ENCODE measurements at places on chromosomes 5 and 9.
A peak's percentile ranks its signal among the peaks of the same experiment; 100 is the strongest.

DNA sequence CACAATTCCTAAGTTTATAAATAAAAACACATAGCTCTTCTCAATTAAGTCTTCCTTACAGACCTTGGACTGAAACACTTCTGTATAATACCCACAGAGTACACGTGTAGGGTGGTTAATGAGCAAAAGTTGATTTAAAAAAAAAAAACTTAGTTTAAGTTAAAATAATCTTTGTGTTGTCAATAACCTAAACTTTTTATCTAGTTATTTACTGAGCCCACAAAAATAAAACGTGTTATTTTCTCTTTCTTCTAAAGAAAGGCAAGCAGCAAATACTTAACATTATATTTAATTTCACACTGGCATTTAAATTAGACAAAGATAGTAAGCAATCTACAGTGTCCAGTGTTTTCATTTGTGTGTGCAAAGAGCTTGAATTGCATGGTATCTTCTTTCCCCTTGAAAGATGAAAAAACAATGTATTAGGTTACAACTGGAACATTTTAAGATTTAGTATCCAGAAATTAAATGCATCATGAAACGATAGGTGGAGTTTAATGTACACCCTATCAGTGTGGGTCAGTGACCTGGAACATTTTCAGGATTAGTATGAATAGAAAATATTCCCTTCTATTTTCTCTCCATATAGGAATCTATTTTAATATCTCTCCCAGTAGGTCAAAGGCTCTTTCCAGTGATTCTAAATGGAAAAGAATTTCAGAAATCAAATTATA, 1014.8 kb downstream of the NR2F1-AS1 start:
- no peak for DNase-seq

DNA sequence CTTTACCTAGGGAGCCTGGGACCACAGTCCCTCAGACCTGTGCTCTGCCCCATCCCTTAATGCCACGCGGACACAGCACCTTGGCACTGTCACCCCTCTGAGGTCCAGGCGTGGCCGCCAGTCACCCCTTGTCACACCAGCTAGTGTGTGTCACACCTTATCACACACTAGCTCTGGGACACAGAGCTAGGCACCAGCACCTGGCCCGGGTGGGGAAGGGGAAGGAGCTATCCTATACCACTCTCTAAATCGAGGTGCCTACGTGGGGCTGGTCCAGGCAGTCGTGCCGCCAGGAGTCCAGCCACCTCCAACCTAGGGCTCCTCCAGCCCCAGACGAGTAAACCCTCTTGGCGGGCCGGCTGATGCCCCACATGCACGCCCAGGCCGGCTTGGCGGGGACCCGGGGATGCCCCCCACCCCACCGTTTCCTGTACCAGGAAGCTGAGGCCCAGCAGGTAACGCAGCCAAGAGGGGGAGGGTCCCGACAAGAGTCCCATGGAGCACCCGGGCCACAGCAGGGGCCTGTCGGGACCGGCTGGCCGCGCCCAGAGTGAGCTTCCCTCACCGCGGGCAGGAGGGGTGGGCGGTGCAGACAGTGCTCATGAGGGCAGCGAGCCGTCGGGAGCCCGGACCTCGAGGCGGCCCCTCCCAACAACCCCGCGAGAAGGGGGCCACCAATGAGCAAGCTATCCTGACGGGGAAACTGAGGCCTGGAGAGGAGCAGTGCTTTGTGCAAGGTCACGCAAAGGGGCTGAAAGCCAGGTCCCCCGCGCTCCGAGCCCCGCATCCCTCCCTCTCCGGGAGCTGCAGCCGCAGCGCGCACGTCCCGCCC, 550 bp downstream of the CORO2A start:
- peak; percentile 20 for DNase-seq

- DNase-seq: no peak
These were observed 1.5 kb downstream of the DCAF10 start for GRCh38 chr9:37801959-37802711.

DNA sequence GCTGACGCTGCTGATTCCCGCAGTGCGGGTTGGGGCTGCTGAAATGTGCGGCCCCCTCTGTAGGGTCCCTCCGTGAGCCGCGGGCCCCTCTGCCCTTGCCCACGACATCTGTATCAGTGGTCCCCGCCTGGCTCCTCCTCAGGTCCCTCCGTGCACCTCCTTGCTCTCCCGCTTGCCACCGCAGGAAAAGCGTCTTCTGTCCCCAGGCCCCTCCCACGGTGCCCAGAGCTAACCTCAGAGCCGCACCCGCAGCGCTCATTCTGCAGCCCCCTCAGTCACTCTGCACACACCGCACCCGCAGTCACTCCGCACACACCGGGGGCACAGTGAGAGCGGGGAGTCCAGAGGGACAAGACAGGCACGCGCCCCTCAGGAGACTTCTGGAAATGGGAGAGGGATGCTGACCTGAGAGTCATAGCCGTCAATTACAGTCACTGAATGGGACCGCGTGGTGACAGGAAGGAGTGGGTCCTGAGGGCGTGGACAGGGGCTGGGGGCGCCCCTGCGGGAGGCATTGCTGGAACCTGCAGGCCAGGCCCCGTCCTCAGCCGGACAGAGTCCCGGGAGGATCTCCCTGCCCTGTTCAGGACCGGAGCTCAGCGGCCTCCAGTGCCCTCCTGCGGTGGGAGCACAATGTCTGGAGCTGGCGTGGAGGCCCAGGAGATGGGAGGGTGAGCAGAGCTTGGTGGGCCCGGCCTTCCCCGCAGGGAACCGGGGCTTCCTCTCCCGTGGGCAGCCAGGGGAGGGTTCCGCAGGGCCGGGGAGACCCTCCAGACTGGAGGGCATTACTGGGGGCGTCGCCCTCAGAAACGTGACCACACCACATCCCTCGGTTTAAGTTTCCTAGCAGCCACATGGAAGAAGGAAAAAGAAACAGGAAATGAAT, 66.1 kb upstream of the CTSL start:
- DNase-seq: no peak

- no peak for DNase-seq
These were observed 46.9 kb upstream of the FREM1 start for GRCh38 chr9:14957109-14957508.

GRCh38 chr9:89743216-89743572, 138.4 kb downstream of the GADD45G start:
- no peak for DNase-seq

DNA sequence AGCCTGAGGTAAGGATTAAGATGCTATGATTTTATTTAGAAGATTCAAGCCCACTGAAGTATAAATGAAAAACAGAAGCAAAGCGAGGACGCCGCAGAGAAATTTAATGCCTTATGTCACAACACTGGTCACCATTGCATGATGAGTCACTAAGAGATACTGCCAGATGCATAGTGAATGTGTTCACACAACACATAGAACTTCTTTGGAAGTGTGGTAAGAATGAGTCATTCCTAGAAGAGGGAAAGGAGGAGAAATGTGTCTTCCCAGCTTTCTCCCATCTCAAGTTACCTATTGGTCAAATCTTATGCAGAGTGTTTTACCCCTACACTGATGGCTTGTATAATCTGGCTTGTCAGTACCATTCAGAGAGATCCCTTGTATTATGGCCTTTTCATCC, 465.3 kb upstream of the ARRDC3 start:
- no peak for DNase-seq

DNA sequence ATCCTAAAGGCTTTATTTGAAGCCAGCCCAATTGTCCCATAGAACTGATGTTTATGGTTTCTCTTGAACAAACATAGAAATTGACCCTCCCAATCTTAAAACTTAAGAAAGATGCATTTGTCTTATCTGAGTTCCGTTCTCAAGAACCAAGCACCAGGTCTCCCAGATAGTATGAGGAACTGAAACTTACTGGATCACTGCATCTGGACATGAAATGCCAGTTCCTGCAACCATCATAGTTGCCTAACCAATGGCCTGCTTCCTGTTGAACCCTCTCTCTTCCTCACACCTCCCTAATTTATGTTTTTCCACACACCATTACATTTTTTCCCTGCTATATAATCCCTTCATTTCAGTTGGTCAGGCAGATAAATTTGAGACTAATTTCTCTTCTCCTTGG, 478.9 kb downstream of the HTR1A start:
- DNase-seq: no peak

- DNase-seq: no peak
These were observed 38.1 kb upstream of the SSBP2 start for GRCh38 chr5:81789033-81789432.

- DNase-seq: no peak
These were observed 28.4 kb downstream of the JADE2 start for GRCh38 chr5:134553821-134554267.

- DNase-seq: no peak
These were observed 1.3 kb downstream of the LRRC26 start for GRCh38 chr9:137168573-137168903.

DNA sequence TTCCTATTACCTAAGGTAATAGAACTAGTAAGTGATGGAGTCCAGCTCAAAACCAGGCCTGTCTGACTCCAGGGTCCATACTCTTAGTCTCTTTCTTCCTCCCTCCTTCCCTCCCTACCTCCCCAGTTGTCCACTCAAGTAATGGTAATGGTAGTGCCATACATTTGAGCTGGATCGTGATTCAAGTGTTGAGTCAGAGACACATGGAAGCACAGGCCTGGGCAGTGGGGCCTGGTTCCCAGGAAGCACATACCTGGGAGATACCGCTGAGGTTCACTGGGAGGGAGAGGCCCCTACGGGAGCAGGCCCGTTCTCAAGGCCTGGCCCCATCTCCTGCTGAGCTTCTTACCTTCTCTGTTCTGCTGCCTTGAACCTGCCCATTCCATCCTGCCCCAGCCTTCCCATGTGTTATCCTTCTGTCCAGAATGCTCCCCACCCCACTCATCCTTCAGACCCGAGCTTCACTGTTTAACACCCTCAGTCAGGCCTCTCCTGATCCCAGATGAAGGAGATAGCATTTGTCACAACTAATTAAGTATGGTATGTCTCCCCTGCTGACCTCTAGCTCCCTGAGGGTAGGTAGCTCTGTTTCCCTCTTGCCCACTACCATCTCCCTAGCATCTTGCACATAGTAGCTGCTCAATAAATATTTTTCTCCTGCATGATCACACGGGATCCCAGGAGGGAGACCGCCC, 13.8 kb downstream of the URM1 start:
- no peak for DNase-seq

GRCh38 chr5:10586555-10586954, 22.7 kb downstream of the ANKRD33B start:
- DNase-seq: no peak

GRCh38 chr5:121795511-121795910, 56.2 kb upstream of the FTMT start:
- DNase-seq: no peak

GRCh38 chr5:58466939-58467338, 7.1 kb upstream of the PLK2 start:
- no peak for DNase-seq

DNA sequence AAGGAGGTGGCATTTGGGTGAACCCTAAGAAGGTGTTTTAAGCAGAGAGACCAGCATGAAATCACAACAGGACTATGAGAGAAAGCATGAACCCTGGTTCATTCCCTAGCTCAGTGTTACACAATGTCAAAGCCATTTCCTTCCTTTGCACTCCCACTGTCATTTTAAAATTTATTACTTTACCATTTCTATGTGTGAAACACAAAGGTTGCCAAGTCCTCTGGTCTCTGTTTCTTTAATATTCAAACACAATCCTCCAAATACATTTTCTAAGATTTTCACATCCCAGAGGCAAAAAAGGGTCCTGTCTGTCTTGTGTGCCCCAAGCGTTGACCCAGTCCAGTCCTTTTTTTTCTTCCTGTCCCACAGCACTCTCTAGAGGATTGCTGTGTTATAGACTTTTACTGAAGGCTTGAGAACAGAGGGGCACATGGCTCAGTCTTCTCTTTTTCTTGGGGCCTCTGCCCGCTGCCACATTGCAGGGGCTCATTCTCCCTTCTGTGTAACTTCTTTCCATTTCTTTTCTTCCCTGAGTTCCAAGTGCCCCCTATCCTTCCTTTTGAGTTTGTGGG, 78.6 kb upstream of the SLC28A3 start:
- DNase-seq: no peak

DNA sequence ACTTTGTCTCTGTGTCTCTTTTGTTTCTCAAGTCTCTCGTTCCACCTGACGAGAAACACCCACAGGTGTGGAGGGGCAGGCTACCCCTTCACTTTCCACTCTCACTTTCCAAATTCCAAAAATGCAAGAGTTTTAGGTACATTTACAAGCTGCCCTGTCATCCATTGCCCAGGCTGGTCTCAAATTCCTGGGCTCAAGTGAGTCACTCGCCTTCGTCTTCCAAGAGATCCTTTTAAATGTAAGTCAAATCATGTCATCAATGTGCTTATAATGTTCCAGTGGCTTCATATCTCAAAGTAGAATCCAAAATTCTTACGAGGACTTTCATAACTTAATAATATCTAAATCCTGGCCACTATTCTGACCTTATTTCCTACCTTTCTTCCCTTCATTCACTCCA, 20.4 kb upstream of the UGCG start:
- DNase-seq: no peak

DNA sequence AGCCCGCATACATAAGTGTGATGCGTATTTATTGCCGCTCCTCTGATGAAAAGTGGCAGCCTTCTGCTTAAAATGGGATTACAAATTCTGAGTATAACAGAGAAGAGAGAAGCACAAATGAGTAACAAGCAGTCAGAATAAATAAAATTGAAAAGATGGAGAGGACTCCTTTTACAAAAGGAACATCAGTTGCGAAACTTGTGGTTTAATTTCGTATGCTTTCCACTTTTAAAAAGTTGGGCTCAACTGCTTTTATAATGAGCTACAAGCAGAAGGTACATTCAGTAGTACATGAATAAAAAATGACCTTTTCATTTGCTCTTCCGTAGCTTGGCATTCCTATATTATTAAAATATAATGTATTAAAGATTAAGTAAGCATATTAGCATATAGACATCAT, 320.0 kb downstream of the FBXL17 start:
- no peak for DNase-seq

- DNase-seq: no peak
These were observed 763 bp upstream of the IRX2 start for GRCh38 chr5:2752059-2752820.

DNA sequence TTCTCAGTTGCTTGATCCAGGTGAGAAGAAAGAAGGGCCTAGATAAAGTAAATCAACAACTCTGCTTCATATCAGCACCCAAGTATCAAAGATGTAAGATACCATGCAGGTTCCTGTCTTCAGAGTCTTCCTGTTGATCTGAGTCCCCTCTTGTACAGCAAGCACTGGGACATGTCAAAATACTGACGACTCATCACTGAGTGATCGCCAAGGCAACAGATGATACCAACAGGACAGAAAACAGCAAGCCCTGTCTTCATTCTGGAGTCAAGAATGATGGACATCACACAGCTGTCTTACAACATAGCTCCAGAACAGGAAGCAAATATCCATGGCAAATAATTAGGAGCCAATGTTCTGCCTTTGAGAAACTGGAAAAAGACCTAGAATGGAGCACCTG, 83.7 kb downstream of the TARS1 start:
- DNase-seq: no peak

GRCh38 chr5:115343855-115344254, 47.4 kb upstream of the CCDC112 start:
- no peak for DNase-seq

All from naive B cell (primary cell).